NCI-H1048 (cell line): ENCODE measurements at places on chromosomes 3 and 15.

GRCh38 chr3:108208831-108209230 is 13.4 kb downstream of the IFT57 start:
- DNase-seq, result no peak

GRCh38 chr3:50401978-50402595 is 42.8 kb upstream of the TMEM115 start:
- DNase-seq, result no peak

DNA sequence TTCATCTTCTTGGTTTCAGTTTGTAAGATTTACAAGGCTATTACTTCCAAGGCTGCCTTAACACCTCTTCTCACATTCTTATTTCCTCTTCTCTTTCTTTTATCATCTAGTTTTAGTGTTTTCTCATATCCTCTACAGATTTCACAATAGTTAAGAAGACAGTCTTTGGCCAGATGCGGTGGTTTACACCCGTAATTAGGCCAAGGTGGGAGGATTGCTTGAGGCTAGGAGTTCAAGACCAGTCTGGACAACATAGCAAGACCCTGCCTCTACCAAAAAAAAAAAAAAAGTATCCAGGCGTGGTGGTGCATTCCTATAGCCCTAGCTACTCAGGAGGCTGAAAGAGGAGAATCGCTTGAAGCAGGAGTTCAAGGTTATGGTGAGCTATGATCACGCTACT is 3.5 kb upstream of the ALDH1A2 start:
- DNase-seq, result no peak

DNA sequence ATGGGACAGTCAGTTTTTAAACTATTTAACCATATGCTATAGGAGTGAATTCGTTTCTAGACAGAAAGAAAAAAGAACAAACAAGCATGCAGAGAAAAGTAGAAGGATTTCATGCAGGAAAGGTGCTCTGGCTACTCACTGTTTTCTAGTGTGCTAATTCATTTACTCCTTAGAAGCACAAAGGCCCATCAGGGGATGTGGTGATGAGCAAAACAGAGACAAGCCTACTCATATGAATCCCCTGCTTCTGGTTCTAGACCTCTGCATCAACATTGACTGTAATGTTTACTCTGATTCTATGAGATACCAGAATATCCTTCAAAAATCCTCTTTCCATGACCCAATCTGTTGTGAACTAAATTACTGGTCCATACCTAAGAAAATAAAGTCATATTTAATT is 801.9 kb downstream of the PLOD2 start:
- DNase-seq, result no peak

DNA sequence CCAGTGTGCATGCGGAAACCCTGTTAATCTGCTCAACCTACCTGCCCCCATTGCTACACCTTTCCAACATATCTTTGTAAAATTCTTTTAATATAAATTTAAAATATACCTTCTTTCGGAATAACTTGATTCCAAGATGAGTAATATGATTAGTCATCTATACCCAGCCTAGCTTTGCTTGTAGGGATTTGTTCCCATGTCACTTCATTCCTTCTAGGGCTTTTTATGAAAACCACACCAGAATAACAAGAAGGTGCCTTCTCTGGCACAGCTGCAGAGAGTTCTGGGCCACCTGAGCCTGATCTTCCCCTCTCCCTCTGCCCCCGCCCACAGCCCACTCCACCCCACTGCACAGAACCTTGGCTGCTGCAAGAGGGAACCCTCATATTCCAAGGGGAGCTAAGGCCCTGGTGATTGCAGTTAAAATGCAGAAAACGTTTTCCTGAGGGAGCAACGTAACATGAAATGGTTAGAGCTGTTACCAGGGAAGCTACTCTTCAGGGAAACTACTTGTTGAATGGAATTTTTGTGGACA is 38.6 kb upstream of the HACD2 start:
- no peak for DNase-seq

DNA sequence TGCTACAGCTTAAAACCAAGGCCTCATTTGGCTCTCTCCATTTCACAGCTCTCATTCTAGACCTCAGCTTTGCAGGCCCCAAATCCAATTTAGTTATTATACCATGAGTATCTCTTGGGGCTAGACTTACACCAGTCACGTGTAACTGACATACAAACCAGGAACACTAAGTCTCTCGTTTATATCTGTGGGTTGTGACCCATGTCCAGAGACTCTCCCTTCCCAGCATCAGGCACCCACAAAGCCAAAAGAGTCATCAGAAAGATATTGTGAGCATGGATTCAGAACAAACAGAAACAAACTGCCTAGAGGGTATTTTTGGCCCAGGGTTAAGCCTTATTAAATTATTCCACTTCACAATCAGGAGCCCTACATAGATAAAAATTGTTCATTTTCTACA is 5.6 kb upstream of the CCDC13 start:
- DNase-seq, result no peak
